ENCODE measurements at places on chromosomes 5 and 9. TPM values are rescaled to one million over a fixed set of nuclear protein-coding genes. Genes with fewer than 3 reads are reported as not detected.

PCDHGA11 gene
- 35.5 TPM for total RNA-seq

PCBD2 gene
- 13.8 TPM for total RNA-seq

SAXO1 gene
- total RNA-seq = not detected

BTNL9 gene
- not detected for total RNA-seq

ZBTB34 gene
- total RNA-seq = 10.1 TPM

CDX1 gene
- total RNA-seq = not detected

SH3GL2 gene
- not detected for total RNA-seq

C9orf50 gene
- not detected for total RNA-seq

KIF27 gene
- 8.5 TPM for total RNA-seq

DNA sequence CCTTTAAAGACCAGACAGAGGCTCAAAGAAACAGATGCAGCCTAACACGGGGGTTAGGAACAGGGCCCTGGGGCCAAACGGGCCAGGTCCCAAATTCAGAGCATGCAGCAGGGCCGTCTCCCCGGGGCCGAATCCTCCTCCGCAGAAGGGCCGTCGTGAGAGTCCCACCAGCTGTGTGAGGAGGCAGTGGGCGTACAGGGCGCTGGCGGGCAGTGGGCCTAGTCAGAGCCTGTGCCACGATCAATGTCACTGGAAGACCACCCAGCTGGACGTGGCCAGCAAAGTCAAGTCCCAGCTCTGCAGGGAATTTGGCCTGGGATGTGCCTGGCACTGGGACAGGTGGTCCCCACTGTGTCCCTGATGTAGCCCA lies 15.8 kb upstream of the FCN2 start:
- H3K36me3 ChIP-seq = no peaks in the 10 kb centered on the region
- no peaks in the 10 kb centered on the region for H3K27me3 ChIP-seq
- no peak overlapping the region for H3K4me3 ChIP-seq
- H3K4me1 ChIP-seq = no peaks in the 10 kb centered on the region
- no peak for DNase-seq

DNA sequence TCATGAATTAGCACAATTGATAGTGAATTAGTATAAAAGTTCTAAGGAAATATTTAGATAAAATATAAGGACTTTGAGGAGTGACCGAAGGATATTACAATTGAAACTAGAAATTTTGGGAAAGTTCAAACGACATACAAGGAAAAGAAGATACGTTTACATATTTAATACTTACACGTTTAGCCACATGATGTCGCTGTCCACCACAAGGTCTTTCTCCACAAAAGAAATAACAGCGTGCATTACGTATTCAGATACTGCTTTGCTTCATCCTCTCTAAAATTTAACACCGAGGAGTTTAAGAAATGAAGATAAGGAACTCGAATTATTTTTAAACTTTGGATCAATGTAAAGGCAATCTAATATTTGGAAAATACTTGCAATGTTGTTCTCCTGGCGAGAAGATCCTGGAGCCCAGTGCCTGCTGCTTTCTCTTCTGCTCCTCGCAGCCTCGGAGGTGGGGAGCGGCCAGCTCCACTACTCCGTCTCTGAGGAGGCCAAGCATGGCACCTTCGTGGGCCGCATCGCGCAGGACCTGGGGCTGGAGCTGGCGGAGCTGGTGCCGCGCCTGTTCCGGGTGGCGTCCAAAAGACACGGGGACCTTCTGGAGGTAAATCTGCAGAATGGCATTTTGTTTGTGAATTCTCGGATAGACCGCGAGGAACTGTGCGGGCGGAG lies at the start of gene PCDHA3:
TSS of gene PCDHA3 (plus strand) at position 242 of the 678 bp plus-strand sequence.
- no peaks in the 10 kb centered on the region for H3K27me3 ChIP-seq
- DNase-seq = peak; percentile 68
- H3K36me3 ChIP-seq = no peaks in the 10 kb centered on the region

DNA sequence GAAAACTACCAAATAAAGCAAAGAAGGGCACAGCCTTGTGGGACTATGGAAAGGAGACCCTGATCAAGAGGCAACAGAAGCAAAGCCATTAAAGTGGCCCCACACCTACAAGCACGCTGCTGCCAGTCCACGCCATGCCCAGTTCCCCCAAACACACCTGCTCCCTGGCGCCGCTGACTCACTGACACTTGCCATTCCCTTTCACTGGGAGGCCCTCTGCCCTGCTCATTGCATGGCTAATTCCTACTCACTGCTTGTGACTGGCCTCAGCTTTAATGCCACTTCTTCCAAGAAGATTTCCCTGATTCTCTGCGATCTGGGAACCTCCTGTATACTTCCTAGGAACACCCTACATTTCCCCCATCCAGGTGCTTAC lies 71.2 kb upstream of the TAF1L start:
- no peak for DNase-seq
- no peak overlapping the region for H3K4me3 ChIP-seq
- no peaks in the 10 kb centered on the region for H3K36me3 ChIP-seq
- no peaks in the 10 kb centered on the region for H3K4me1 ChIP-seq
- H3K27me3 ChIP-seq = peaks cover 10% of the 10 kb centered on the region
- H3K27ac ChIP-seq = no peak overlapping the region

GRCh38 chr5:79567926-79568549 lies 44.2 kb upstream of the TENT2 start:
- H3K4me3 ChIP-seq = no peak overlapping the region
- H3K27ac ChIP-seq = peak overlapping the region; percentile 49
- peaks cover 17% of the 10 kb centered on the region for H3K4me1 ChIP-seq

GRCh38 chr9:70060883-70061507 lies 17.3 kb downstream of the MAMDC2 start:
- H3K27me3 ChIP-seq = peaks cover 43% of the 10 kb centered on the region
- no peak overlapping the region for H3K27ac ChIP-seq
- no peak for DNase-seq
- H3K36me3 ChIP-seq = no peaks in the 10 kb centered on the region
- H3K4me1 ChIP-seq = no peaks in the 10 kb centered on the region

DNA sequence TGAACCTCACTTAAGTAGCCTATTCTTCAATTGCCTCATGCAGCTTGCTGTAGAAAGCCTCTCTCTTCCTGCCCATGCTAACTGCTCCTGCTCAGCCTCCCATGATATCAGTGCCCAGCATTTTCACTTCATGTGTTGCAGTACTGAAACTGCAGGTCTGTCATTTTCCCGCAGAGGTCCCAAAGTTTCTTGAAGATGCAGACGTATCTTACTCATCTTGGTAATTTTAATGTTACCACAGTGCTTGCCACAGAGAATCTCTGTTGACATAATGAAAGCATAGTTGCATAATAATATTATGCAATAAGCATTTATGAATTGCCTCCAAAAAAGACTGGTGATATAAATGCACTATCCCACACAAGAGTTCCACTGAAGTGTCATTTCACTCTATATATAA lies 561.1 kb upstream of the DAP start:
- H3K36me3 ChIP-seq = no peaks in the 10 kb centered on the region
- H3K27me3 ChIP-seq = no peaks in the 10 kb centered on the region
- H3K4me3 ChIP-seq = no peak overlapping the region
- DNase-seq = no peak
- H3K27ac ChIP-seq = no peak overlapping the region

DNA sequence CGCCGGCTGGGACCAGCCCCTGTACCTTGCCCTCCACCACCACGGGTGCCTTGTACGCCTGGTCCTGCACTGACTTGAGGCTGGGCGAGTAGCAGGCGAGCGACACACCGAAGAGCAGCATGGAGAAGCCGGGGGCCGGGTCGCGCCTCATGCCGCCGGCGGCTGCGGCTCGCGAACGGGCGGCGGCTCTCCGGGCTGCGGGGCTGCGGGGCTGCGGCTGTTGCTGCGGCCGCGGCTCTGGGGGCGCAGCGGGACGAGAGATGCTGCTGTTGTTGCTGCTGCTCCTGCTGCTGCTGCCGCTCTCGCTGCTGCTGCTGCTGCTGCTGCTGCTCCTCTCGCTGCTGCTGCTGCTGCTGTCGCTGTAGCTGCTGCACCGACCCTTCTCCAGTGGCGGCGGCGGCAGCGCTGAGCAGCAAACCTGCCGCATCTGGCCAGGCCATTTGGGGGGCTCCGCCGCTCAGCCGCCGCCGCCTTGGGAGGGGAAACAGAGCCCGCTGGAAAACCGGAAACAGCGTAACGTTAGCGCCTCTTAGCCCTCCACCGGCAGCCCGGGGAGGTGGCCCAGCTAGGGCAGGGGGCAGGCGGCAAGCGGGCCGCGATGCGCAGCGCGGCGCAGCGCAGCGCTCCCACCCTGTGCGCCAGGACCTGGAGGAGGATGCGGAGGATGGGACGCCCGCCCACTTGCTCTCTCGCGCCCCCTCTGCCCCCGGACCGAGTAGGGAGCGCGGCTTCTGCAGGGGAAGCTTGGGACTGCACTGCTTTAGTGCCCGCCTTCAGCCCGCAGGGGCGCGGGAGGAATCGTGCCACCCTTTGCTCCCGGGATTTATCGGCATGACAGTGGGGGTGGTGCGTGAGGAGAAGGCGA lies at the start of gene NRG2:
TSS of gene NRG2 (minus strand) at position 657 of the 865 bp plus-strand sequence.
- peak; percentile 66 for DNase-seq
- peak within 1 kb of the TSS; percentile 52 for H3K4me3 ChIP-seq
- peaks cover 76% of the 10 kb centered on the region for H3K27me3 ChIP-seq

DNA sequence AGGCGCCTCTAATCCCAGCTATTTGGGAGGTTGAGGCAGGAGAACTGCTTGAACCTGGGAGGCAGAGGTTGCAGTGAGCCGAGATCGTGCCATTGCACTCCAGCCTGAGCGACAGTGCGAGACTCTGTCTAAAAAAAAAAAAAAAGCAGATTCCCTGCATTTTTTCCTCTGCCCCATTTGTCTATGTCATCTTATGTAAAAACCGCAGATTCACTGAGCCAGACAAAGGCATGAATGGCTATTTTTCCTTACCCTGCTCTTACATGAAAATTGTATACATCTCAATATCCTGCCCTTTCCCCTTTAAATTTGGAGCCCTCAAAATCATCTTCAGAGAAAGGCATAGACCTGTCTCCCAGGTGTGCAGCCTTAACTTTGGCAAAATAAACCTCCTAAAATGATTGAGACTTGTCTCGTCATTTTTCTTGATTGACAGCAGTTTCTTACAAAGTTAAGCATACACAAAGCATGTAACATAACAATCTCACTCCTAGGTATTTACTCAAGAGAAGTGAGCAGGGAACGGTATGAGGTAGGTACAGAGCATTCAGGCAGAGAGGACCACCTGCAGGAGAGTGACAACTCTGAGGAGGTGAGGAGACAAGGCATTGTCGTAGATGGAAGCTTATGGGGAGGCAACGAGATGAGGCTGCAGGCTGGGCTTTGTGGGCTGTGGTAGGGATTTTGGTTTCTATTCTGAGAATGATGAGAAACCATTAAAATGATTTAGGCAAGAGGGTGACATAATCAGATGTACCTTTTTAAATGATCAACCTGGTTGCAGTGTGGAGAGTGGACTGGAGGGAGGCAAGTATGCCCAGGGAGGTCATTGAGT lies 65.7 kb upstream of the IL6ST start:
- no peaks in the 10 kb centered on the region for H3K36me3 ChIP-seq
- no peaks in the 10 kb centered on the region for H3K4me1 ChIP-seq
- no peak overlapping the region for H3K4me3 ChIP-seq
- no peak overlapping the region for H3K27ac ChIP-seq
- no peak for DNase-seq
- H3K27me3 ChIP-seq = no peaks in the 10 kb centered on the region

GRCh38 chr5:15904899-15905830 lies 274.4 kb downstream of the MARCHF11 start:
- no peaks in the 10 kb centered on the region for H3K27me3 ChIP-seq
- no peak for DNase-seq
- no peak overlapping the region for H3K27ac ChIP-seq
- H3K4me1 ChIP-seq = no peaks in the 10 kb centered on the region

DNA sequence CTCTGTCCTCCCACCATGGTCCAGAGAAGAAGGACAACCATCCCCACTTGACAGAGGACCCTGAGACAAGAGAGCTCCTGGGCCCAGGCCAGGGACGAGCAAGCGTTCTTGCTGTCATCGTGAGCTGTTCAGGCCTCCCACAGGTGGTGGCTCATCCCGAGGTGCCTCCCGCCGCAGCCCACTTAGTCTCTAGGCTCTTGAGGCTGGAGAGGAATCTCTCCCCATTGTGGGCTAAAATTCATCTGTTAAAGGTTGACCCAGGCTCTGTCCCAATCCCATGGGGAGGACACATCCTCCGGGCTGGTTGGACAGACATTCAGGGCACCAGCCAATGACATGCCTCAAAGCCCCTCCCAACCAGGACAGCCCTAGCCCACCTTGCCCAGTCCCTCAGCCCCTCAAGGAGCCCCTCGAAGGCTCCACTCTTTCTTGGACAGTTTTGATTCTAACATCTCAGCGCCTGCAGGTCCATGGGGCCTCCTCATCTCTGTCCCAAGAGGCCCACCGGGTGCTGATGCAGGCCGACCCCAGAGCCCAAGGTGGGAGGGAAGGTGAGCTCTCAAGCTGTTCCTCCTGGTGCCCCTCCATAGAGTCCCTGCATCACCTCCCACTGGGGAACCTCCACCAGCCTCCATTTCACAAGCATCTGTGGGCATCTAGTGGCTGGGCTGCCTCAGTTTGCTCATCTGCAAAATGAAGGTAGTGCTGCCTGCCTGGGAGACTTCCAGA lies 52.9 kb downstream of the BARX1 start:
- no peaks in the 10 kb centered on the region for H3K27me3 ChIP-seq
- H3K36me3 ChIP-seq = no peaks in the 10 kb centered on the region
- no peaks in the 10 kb centered on the region for H3K4me1 ChIP-seq
- DNase-seq = no peak
- H3K4me3 ChIP-seq = no peak overlapping the region

DNA sequence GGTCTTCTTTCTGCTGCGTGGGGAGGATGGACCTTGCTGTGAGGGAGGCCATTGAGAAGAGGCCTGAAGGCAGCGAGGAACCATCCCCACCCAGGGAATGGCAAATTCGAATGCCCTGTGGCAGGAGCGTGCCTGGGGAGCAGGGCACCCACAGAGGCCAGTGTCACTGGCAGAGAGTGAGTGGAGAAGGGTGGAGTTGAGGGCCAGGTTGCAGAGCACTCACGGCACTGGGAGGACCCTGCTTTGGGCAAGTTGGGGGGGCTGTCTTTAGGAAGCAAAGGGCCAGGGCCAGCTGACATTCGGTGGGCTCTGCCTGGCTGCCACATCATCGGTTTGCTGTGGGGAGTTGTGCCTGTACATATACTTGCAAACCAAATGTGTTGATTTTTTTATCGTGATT lies 47.2 kb downstream of the SYK start:
- no peaks in the 10 kb centered on the region for H3K27me3 ChIP-seq
- no peak for DNase-seq
- H3K36me3 ChIP-seq = no peaks in the 10 kb centered on the region
- no peaks in the 10 kb centered on the region for H3K4me1 ChIP-seq

DNA sequence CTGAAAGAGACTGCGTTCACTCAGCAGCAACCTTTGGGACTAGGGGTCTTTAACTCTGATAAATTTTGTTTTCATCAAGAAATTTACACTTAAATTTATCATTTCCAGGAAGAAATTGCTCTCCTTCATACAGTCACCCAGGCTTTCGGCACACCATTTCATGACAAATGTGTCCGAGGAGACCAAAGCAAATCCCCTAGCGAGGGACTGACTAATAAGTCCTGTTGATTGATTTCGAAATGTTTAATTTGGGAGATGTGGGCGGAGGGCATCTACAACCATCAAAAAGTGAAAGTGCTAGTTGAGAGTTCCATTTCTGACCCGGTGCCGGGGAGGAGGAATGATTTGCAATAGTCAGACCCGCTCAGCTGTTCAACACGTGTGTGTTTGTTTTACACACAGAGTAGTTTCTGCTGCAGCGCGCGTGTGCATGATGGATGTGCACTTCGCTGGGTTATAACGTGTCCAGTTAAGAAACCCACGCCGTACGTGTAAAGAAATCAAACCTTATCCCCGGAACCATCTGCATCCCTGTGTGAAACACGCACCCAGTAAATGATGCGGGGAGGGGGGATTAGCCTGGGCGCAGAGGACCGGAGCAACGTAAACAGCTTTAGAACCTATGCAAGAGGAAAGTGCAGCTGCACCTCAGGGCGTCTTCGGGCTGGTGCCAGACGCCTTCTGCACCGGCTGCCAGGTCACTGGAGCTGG lies 845 bp upstream of the NR4A3 start:
- H3K4me3 ChIP-seq = peak overlapping the region; percentile 85
- no peaks in the 10 kb centered on the region for H3K27me3 ChIP-seq
- H3K36me3 ChIP-seq = no peaks in the 10 kb centered on the region
- peak overlapping the region; percentile 80 for H3K27ac ChIP-seq
- H3K4me1 ChIP-seq = peaks cover 20% of the 10 kb centered on the region
- DNase-seq = peak; percentile 68
